ENCODE measurements at places on chromosomes 4 and X. TPM values are rescaled to one million over a fixed set of nuclear protein-coding genes. Genes with fewer than 3 reads are reported as not detected.

DNA sequence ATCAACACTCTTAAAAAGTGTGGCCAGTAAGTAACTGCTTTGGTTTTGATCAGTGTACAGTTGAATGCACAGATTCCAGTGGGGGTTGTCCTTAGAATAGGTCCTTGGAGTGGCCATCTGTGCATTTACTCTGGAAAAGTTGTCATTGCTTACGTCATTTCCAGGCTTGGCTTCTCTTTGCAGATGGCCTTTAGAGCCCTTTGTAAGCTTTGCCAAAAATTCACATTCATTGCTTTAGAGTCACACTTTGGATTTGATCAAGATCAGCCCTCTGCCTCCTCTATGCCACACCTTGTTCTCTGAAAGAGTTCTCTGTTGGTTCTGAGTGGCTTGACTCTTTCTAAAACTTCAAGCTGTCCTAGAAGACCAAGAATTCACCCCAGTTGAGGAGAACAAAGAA, 83.9 kb downstream of the MAMLD1 start:
- DNase-seq: no peak

GRCh38 chr4:651884-652642, 22.0 kb downstream of the ATP5ME start:
- DNase-seq: no peak

The HAND2 gene
- polyA plus RNA-seq: not detected

The F8A1 gene
- 11.9 TPM for polyA plus RNA-seq

The PDLIM3 gene
- 4.9 TPM for polyA plus RNA-seq

DNA sequence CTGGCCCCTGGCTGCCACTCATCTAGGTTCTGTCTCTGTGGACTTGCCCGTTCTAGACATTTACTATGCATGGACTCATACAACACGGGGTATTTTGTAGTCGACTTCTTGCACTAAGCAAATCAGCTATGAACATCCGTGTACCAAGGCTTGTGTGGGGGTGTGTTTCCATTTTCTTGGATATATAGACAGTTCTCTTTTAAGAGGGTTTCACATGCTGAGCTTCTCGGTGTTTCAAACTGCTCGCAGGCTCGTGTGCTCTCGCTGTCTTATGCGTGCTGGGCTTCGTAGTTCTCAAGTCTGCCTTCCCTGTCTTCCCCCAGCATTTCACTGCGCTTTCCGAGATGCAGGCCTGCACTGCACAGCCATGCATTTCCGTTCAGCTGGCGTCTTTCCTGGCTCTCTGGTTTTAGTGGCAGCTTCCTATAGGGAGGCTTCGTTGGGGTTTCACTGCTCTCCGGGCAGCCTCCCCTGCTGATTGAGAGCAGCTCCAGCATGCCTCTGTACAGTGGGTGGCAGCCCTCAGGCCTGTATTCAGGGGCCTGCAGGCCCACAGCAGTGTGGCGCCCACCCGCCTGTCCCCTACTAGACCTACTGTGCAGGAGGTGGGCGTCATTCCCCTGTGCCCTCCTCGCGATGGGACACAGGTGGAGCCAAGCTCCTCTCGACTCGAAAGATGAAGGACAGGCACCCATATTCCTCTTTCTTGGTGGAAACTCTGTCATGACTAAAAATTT, 27.6 kb downstream of the ZBTB49 start:
- DNase-seq: no peak
